Fibroblast of skin of left quadriceps (primary cell): ENCODE measurements at places on chromosomes 3 and 15.

- DNase-seq, result peak; percentile 20
These were observed 68.8 kb downstream of the ZNF385D start for GRCh38 chr3:21682206-21682605.

GRCh38 chr3:178750639-178751300 lies 214.5 kb downstream of the KCNMB2 start:
- DNase-seq, result no peak

DNA sequence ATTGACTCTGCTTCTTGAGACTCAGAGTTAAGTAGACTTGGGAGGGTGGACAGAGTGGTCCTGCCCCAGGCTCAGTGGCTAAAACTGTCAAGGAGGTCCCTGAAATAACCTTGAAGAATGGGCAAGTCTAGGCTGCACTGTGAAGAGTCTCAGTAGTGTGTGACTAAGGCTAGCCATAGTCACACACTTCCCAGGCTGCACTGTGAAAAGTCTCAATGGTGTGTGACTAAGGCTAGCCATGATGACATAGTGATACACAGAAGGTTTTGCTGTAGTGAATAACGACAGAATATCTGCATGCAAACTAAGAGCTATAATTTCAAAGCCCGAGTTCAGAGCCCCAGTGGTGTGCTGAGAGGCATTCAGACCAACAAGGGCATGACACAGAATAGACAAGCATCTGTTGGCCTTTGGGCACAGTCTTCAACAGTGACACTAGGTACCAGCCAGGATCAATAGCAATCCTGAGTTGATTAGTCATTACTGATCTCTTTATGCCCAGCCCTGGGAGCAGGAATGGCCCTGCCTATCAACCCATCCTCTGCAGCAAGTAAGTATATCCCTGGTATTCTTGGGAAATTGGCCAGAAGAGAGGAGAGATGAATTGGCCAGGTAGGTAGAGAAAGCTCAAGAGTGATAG lies 72.4 kb upstream of the BBX start:
- no peak for DNase-seq

GRCh38 chr3:79490165-79491028 lies 277.4 kb downstream of the ROBO1 start:
- DNase-seq, result peak; percentile 78

- DNase-seq, result no peak
These were observed 71.7 kb upstream of the CFAP20DC start for GRCh38 chr3:59121346-59122144.

GRCh38 chr3:166877971-166878370 lies 502.1 kb downstream of the ZBBX start:
- no peak for DNase-seq

DNA sequence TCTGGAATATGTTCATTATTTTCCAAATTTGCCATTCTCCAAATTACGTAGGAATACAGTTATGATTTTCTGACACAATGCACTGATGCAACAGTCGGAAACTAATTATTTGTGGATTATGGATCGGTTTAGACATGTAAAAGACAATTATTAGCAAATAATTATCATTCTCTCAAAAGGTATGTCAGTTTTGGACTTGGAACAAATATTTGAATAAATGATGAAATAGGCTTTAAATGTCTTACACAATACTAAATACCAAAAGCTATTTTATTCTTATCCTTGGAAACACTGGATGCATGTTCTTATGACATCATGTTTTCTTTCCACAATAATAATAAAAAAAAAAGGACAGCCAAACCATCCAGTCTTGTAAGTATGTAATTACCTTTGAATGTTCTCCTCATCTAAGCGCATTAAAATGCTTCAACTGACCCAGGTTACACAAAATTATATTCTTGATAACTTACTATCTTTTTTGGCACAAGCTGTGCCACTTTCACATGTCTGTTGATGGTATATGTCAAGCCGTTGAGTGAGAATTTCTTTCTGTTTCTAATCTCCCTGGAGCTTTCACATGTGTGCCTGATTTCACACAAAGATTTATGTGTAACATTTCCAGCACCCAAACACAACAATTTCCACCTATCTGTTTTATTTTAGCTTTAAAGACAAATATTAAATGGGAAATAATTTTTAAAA lies 238.5 kb upstream of the ZNF385D start:
- DNase-seq, result no peak

- DNase-seq, result peak; percentile 54
These were observed 52.1 kb downstream of the TGFBR2 start for GRCh38 chr3:30658328-30659052.

DNA sequence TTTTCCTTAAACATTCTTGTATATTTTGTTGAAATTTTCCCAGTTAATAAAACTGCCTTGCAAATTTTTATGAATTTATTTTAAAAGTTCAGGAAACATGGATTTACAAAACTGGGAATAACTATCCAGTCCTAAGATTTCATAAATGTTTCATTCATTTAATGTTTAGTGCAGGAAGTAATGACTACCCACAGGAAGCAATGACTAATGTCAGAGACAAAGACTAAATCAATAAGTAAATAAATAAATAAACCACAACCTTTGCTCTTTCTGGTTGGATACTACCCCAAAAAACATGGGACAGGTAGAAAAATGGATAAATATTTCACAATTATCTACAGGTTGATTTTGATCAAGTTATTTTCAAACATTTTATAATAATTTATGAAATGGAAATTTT lies 48.8 kb upstream of the TMCO5A start:
- no peak for DNase-seq

- no peak for DNase-seq
These were observed 698 bp downstream of the IL1RAP start for GRCh38 chr3:190514413-190515153.

GRCh38 chr15:25408929-25409328 lies 29.9 kb downstream of the UBE3A start:
- DNase-seq, result no peak

DNA sequence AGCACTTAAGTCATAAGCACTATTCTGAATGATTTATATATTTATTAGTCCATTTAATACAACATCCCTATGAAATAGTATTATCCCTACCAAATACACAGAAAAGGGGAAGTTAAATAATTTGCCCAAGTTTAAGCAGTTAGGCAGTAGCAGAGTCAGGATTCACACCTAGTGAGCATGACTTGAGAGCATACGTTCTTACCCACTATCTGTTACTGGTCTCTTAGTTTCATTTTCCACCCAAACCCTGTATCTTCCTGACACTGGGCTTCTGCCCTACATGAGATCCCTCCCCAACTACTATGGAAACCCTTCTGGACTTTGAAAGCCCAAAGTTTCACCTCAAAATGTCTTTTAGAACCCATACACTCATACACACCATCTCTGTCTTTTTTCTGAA lies 4.4 kb upstream of the ATOSA start:
- DNase-seq, result no peak

DNA sequence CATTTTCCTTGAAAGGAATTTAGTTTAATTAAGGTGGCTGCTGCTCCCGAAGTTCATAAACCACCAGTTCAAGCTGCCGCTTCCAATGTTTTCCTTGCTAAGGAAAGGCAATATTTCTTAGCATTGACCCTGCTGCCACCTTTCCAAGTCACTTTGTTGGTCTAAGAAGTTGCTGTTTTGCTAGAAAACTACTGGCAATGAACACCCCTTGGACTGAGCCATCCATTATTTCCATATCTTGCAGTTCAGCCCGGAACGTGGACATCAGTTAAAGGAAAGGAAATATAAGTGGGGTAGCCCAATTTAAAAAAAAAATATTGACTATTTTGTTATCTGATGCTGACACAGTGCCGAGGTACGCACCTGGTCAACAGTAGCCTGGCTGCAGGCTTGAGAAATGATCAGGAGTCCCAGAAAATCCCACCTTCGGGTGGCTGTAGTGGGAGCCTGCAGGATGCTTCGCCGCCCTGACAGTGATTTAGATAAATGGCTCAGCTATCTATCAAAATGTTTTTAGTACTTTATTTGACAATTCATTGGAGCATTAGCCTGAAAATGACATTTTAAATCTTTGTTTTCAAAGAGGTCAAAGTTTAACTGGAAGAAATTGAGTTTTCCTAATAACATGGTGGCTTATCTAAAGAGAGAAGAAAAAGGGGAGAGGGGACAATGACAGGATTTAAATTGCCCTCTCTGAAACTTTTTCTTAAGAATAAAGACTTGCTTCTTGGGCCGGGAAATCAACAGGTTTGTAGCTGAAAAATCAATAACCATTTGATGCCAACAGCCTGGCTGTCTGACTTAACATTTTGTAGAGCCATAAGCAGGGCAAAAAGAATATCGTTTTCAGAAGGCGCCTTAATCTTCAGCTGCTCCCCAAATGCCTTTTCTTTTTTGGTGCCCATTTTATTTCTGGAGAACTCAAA lies 1.6 kb downstream of the RARB start:
- no peak for DNase-seq

- no peak for DNase-seq
These were observed 835 bp upstream of the GMPPB start for GRCh38 chr3:49724586-49724985.

DNA sequence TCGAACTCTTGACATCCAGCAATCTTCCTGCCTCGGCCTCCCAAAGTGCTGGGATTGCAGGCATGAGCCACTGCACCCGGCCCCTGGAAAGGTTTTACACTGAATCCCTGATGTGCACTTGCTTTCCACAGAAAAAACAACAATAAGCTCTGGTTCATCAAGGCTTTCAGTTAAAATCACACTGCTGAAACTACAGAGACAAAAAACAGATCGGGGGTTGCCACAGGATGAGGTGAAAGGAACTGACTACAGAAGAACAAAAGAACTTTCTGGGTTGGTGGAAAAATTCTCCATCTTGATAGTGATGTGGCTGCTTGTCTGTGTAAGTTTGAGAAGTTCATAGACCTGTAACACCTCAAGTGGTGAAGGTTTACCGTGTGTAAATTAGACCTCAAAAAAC lies 2.9 kb downstream of the RAB43 start:
- no peak for DNase-seq

- DNase-seq, result no peak
These were observed 280.6 kb downstream of the EBLN2 start for GRCh38 chr3:73342077-73342476.
